ENCODE measurements at places on chromosomes 7 and 10.

DNA sequence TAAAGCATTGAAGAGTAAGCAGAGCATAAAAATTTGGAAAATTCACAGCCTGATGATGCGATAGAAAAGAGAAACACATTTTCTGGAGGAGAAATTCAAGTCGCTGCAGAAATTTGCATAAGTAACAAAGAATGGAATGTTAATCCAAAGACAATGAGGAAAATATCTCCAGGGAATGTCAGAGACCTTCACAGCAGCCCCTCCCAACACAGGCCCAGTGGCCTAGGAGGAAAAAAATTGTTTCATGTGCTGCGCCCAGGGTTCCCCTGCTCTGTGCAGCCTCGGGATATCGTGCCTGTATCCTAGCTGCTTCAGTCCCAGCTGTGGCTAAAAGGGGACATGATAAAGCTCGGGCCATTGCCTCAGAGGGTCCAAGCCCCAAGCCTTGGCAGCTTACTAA lies 206.8 kb downstream of the TPK1 start:
- no peak for DNase-seq

GRCh38 chr10:106401161-106401560 lies 763.3 kb downstream of the SORCS1 start:
- no peak for DNase-seq

DNA sequence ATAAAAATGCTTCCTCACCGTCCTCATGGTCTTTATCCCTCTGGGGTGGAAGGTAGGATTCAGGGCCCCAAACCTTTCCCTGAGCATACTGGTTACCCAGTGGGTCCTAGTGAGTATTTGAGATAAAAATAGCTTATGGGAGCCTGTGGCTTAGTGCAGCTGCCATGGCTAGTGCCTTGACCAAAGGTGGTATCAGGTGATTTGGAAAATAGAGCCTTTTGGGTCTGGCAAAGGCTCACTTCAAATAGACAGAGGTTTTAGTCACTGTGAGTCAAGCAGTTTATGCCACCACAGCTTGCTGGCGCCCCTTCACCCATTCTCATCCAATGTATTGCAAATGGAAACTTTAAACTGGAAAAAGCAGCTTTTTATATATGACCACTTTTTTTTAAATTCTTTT lies 30.4 kb downstream of the PLAU start:
- DNase-seq, result no peak

GRCh38 chr10:8416192-8416701 lies 361.8 kb downstream of the GATA3 start:
- DNase-seq, result no peak

DNA sequence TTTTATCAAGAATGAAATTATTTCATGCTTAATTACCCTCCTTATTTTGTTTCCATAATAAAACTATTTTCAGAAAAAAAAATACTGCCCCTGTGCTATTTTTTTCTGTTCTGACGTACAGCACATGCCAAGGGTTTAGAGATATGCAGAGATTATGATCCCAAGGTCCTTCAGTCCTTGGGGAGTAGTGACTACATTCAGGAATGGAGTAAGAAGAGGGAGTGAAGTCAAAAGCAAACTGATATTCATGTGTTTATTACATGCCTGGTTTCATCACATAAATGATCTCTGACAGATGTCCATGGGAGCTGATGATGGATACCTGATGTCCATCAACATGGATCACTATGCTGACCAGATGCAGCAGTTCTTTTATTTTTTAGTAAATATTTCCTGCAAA lies 17.2 kb downstream of the AKAP9 start:
- DNase-seq, result no peak
